ENCODE measurements at places on chromosomes 6 and 20.

DNA sequence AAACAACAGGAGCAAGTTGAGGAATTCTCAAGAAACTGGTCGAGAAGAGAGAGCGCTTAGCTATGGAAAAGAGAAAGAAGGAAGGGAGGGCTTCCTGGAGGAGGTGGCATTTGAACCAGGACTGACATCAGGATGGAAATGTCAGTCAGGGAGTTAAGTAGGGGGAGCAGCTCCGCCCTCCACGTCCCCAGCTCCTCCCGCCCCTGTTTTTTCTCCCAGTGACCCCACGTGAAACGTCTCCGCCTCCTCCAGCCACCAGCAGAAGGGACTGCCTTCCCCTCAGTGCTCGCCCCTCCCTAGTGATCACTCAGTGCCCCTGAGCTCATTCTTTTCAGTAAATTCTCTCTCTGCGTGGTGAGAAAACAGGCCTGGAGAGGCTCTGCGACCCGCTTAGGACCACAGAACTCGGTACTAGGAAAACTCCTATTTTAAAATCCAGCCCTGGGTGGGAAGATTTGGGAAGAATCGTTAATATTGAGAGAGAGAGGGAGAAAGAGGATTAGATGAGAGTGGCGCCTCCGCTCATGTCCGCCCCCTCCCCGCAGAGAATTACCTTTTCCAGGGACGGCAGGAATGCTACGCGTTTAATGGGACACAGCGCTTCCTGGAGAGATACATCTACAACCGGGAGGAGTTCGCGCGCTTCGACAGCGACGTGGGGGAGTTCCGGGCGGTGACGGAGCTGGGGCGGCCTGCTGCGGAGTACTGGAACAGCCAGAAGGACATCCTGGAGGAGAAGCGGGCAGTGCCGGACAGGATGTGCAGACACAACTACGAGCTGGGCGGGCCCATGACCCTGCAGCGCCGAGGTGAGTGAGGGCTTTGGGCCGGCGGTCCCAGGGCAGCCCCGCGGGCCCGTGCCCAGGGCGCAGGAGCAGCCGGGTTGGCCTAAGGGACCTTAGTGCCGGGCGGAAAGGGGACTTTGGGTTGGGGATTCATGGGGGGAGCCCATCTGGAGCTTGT lies 4.6 kb downstream of the HLA-DPB1 start:
- no peak for DNase-seq

DNA sequence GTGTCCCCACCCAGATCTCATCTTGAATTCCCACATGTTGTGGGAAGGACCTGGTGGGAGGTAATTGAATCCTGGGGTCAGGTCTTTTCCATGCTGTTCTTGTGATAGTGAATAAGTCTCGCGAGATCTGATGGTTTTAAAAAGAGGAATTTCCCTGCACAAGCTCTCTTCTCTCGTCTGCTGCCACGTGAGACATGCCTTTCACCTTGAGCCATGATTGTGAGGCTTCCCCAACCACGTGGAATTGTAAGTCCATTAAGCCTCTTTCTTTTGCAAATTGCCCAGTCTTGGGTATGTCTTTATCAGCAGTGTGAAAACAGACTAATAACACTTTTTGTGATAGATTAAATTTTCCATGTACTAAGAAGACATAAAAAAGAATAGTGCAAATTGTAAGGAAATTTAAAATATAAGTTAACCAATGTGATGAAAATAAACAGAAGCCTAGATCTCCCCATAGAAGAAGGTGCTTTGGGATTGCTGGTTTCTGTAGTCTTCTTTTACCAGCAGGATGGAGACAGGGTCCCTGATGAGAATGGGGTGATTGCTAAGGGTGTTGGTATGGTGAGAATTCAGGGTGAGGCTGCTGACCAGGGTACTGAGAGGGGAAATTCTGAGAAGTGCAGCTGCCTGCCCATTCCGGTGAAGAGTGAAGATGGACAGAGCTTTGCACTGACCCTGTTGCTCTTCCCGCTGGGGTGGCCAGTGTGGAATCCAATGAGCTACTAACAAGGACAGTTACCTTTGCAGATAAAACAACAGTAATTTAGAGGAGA lies 50.7 kb downstream of the BMP2 start:
- DNase-seq: no peak

DNA sequence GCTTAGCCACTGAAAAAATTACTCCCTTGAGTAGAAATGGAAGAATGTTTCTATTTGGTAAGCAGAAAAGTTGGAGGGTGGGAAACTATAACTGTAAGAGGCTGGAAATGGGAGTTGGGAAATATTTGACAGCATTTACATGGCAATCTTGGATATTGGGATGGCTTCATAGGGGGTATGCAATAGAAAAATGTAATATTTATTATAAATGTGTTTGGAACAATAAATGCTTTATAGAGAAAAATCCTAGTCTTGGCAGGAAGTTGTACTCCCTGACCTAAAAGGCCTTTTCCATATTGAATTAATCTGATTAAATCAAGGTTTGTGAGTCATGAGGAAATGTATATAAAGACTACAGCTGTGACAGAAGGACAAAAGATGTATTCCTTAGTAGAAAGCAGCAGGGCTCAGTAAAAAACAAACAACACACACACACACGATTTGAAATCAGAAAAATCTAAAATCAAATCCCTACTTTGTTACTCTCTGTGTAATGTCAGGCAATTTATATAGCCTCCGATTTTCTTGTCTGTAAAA lies 272.3 kb downstream of the CD109 start:
- DNase-seq: no peak

DNA sequence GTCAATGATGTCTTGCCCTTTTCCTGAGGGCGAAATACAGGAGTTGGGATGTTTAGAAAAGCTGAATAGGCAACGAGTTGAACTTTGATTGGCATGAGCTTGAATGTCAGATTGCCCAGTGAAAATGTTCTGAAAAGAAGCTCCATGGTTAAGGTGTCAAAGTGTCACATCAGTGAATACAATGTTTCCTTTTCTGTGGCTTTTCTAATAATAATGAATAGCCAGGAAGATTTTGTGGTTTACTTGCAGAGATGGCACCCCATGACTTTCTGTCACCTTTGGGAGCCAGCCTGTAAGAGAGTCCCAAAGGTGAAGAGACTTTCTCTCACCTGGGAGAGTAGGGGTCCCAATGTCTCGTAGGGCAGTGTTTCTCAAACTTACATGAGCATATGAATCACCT lies 119.2 kb downstream of the KCNQ5 start:
- DNase-seq: no peak

GRCh38 chr6:70118670-70119069 lies 184.2 kb downstream of the COL9A1 start:
- no peak for DNase-seq

- DNase-seq: peak; percentile 25
These were observed 26.6 kb upstream of the TGM2 start for GRCh38 chr20:38191654-38192053.

GRCh38 chr20:56522311-56522710 lies 2.2 kb upstream of the FAM209A start:
- DNase-seq: no peak

DNA sequence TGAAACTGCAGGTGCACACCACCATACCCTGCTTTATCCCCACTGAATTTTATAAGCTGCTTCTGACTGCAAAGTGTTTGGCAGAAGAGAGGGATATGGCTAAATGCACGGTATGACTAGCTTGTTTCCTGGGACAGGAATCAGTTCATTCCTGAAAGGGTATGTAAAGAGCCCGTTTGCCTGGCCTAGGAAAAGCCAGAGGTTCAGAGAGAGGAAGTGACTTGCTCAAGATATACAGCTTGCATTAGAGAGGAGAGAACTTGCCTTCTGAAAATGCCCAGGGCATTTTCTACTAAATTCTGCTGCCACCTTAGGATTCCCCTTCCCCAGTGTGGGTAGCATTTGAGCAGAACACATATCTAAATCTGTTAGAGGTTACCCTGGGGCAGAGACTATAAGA lies 683 bp upstream of the GCNT2 start:
- peak; percentile 55 for DNase-seq

- DNase-seq: no peak
These were observed 521 bp upstream of the LKAAEAR1 start for GRCh38 chr20:64084685-64085152.

- DNase-seq: no peak
These were observed 135.6 kb downstream of the SLC24A3 start for GRCh38 chr20:19347943-19348456.

- DNase-seq: no peak
These were observed 16.4 kb upstream of the BMP7 start for GRCh38 chr20:57282670-57283361.

DNA sequence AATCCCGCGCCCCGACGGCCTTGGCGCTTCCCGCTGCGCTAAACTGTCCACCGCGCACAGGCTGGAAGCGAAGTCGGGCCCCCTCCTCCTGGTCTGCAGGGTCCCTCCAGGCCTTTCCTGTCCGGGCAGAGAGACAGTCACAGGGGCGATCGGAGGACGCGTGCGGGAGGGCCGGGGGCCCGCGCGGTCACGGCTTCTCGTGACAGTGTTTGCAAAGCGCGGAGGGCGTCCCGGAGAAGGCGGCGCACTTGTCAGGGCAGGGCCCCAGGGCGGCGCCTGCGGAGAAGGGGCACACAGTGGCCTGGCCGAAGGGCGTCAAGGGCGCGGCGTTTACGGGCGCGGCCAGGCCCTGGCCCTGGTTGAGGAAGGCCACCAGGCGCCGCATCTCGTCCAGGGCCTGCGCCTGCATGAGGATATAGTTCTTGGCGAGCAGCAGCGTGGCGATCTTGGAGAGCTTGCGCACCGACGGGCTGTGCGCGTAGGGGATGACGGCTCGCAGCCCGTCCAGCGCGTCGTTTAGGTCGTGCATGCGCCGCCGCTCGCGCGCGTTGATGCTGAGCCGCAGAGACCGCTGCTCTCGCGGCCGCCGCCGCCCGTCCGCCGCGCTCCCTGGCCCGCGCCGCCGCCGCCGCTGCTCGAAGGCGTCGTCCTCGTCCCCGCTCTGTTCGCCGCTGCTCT lies 763 bp downstream of the BHLHE23 start:
- no peak for DNase-seq

GRCh38 chr6:80105972-80106417 lies 476 bp upstream of the BCKDHB start:
- no peak for DNase-seq

GRCh38 chr20:11080781-11081377 lies 407.1 kb upstream of the JAG1 start:
- DNase-seq: no peak

DNA sequence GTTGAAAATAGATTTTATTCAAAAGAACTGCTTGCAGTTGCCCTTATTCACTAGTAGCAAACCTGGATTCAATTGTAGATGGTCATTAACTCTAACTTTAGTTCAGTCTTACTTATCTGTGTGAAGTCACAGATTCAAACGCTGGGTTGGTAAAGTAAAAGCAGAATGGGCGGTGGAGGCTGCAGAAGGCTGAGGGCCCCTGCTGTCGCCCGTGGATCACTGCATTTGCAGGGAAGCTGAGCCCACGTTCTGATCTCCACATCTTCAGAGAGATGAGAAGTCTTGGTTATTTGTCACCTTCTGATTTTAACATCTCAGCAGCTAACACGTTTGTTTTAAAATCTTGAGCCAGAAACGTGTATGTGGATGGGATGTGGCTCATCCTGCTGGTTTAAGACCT lies 75.1 kb downstream of the SNX9 start:
- no peak for DNase-seq

- no peak for DNase-seq
These were observed 29.0 kb downstream of the L3MBTL3 start for GRCh38 chr6:130047088-130047995.

DNA sequence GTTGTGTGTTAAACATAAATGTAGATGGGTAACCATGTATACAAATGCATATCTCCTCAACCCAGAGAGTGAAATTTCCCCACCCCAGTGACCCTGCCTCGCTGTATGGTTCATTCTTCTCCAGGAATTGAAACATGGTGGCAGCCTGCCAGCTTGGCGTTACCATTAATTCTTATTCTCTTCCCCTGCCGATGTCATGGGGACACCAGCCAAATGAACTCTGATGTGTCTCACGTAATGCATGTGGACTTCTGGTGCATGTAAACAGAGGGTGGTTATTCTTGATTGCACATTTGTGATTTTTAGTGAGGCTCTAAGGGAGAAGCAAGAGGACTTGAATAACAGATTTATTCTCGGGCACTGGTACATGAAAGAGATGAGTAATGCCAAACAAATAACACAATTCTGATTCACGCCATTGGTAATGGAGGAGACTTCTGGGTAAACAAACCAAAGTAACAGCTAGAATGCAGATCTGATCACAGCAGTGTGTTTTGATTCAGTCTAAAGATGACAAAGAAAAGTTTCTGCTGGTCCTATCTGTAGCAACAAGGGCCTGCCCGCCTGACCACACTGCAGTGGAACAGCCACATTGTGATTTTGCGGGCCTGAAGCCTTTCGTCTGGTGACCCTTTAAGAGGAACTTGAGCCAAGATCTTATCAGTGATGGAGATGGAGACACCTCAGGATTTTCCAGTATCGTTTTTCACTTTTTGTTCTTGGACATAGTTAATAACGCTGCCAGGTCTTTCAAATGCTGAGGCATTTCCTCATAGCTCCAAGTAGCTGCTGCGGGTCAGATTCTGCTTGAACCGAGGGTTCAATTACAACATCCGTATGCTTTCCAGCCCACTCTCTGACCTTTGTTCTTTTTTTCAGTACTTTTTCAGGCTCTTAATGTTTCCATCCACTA lies 171.8 kb upstream of the AKAP12 start:
- no peak for DNase-seq

DNA sequence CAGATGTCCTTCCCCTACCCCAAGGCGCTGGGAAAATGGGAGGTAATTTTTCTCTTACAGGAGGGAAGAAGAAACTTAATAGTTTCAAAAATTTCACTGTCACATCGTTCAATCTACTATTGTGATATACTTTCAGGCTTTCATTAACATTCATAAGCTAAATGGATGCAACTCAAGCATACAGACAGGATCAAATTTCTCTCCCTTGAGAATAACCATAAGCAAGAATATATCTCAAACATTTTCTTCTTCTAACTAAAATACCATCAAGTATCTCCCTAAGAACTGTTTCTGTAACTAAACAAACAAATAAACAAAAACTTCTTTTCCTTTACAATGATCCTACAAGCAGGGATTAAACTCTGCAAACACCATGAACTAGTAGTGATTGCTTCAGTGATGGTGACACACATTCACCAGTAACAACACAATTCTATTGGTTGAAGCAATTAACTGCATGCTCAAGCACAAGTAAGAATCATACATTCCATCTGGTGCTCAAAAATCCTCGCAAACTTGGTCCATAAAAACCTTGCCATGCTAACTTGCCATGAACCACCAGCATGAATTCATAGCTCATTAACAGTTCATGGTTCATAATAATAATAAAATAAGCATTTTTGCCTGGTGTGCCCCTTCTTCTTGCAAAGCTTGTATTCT lies 183.8 kb downstream of the PTPRK start:
- DNase-seq: no peak

DNA sequence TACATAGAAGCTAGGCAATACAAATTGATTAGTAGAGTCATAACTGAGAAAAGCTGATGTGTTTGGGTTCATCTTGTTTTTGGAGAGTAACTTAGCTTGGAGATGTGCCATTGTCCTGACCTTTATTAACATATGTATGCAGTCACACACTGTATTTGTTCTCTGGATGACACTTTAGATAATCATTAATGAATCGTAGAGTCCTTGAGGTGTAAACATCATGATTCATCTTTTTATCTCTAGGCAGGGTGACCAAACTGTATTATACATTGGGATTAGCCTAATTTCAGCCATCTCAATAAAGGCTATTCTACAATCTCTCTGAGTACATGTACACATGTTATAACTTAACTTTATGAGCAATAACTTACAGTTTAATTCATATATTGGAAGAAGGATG lies 3.6 kb upstream of the MTCL3 start:
- no peak for DNase-seq

- no peak for DNase-seq
These were observed 38.7 kb downstream of the SYNE1 start for GRCh38 chr6:152598421-152598820.

GRCh38 chr6:16181439-16182297 lies 52.8 kb downstream of the MYLIP start:
- DNase-seq: no peak

- DNase-seq: no peak
These were observed 329.3 kb upstream of the IRAK1BP1 start for GRCh38 chr6:78538002-78538401.
